ENCODE measurements at places on chromosomes 1 and 21.

- DNase-seq = peak; percentile 97
These were observed at the start of gene BPNT1 for GRCh38 chr1:220089650-220090556. TSS of gene BPNT1 (minus strand) at chr1:220089788. CDS start at chr1:220079846, 9,942 bp downstream.

- no peak for DNase-seq
These were observed 11.5 kb downstream of the TRAPPC3 start for GRCh38 chr1:36137776-36138175.

DNA sequence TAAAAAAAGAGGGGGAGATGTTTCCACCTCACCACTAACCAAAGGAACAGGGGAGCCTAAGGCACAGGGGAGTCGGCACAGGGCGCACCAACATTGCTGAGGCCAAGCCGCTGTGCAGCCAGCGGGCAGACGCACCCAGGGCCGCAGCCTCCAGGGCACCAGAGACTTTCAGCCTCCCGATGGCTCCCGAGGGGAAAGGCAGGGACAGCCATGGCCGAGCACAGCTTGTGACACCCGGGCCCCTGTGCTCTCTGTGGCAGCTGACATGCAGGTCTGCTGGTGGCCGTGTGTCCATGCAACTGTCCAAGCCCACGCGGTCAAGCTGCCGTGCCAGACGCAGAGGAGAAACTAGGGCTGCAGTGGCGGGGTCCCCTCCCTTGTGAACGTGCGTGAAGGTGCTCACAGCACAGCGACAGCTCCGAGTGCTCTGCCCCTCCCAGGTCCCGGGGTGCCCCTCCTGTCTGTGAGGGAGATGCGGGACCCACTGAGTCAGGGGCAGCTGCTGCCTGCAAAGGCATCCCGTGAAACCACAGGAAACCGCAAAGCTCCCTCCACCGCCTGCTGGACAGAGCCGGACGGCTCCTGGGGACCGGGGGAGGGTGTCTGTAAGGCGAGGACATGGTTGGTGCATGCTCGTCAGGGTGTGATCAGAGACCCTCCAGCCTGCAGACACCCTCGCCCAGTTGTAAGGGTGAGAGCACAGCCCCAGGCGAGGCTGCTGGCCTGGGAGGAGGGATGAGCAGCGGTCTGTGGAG is 2.5 kb downstream of the KRTAP10-11 start:
- no peak for DNase-seq

GRCh38 chr1:76657623-76658022 is 209.7 kb upstream of the ST6GALNAC5 start:
- DNase-seq = no peak

DNA sequence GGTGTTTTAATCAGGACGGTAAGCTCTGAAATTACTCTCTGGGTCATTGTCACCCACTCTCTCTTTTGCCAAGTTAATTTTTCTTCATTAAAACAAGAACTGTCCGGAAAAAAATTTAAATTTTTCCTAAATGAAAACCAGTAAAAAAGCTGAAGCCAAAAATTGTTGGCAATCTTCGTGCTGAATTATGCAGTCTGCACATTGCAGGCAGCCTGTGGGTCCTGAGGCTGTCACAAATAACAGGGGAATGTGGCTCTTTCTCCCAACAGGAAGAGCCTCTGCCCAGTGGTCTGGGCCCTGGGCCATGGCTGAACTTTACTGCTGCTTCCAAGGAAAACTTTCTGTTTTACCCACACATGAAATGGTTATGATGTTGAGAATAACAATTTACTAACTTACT is 153.9 kb upstream of the SPAG17 start:
- DNase-seq = no peak

DNA sequence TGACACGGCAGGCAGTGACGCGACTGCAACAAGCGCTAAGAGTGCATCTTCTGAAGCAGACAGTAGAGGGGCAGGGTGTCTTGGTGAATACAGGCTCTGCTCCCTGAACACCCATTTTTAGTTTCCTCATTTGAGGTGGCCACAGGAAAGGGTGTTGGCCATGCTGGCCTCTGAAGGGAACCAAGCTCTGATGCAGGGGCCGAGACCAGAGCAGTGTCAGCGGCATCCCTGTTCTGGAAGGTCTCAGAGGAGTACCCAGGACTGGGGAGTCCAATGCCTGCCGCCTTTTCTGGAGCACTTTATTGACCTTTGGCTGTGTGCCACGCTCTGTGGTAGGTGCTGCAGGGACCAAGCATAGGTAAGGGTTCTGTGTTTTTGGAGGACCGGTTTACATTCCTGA is 100.4 kb downstream of the KCNJ6 start:
- no peak for DNase-seq

GRCh38 chr1:55143684-55144083 is 71.5 kb downstream of the USP24 start:
- DNase-seq = no peak

GRCh38 chr21:42980312-42981213 is 6.2 kb downstream of the PKNOX1 start:
- no peak for DNase-seq
